Calu3 (cell line): ENCODE measurements at places on chromosomes 4 and X. TPM values are rescaled to one million over a fixed set of nuclear protein-coding genes. Genes with fewer than 3 reads are reported as not detected.

- no peak for DNase-seq
Observed at GRCh38 chrX:19798423-19798822, 89.0 kb downstream of the SH3KBP1 start.

DNA sequence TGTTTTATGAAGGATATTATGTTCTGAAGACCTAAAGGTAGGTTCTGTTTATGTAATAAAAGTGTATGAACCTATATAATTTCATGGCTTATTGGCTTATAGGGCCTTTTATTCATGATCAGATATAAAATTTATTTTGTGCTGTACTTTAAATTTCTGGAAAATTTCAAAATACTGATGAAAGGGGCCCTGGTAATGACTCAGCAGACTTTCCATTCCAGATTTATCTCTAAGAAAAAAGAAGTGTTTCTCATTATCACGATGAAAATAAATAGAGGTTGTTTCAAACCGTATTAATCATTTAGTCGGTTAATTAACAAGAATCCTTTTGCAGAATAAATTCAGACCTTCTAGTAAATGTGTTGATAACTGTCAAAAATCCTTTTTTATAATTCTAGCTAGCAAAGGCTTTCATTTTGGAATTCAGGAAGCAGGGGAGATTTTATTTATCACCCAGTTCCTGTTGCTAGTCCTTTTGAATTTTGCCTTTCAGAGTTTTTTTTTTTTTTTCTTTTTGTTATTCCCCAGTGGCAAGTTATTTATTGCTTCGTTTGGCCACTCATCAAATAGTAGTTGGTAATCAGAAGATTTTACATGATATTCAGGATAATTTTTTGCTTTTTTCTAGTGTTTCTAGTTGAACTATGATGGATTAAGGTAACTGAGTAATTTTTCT lies 5.4 kb upstream of the TAPT1 start:
- DNase-seq: no peak

Gene USP27X
- 3.1 and 4.2 TPM in 2 replicates for total RNA-seq

Gene MCTS1
- 64.7 and 67.7 TPM in 2 replicates for total RNA-seq

DNA sequence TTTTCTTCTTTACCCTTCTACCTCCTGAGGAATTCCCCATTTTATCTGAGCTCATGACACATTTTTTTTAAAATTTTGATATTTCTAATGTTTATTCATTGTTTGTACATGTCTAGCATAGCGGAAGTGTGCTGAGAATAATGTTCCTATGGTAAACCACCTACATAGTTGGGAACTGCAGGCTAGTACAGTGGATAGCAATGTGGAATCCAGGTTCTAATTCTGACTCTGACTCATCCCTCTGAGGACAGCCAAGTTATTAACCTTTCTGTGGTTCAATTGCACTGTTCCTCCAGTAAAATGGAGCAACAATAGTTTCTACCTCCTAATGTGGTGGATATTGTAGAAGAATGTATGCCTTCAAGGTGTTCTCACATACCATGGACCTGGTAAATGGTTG lies 20.6 kb upstream of the APELA start:
- DNase-seq: no peak

DNA sequence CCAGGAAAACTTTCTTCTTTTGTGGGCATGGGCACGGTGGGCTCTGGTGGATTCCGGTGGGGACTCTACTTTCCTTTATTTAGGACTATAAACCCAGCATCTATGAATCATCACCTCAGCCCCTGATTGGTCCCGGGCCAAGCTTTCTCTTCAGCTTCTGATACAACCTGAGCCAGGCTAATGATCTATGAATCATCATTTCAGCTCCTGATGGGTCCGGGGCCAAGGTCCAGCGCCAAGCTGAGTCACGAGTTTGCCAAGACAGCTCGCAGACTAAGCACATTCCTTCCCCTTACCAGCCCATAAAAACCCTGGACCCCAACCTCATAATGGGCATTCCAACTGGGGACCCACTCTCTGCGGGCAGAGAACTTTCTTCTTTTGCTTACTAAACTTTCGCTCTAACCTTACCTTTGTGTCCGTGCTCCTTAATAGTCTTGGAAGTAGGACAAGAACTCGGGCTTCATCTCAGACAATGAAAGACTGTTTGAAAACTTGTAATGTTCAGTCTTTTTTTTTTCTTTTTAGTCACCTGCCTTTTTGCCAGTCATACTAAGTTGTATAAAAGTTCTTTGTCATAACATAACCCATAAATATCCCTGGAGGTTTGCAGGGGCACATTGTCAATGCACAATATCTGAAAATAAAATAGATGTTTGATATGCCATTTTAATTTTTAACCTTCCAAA lies 904.9 kb upstream of the EPHA5 start:
- peak; percentile 78 for DNase-seq

Gene TIMP1
- 143 and 188 TPM in 2 replicates for total RNA-seq

DNA sequence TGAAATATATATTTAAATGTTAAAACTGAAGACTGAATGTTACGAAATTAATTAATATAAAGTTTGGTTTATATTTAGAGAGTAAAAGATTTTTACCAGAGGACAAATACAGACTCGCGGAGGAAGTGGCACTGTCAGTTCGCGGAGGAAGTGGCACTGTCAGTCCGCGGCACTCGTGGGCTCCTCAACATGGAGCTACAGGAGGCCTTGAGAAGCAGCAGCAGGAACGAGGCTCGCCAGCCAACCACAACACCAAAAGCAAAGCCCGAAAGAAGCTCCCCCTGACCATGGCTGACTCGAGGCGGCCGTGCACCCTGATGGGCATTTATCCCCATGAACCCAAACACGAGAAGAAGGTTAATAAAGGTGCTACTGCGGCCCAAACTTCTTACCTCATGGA lies 125.3 kb upstream of the PABPC4L start:
- no peak for DNase-seq

DNA sequence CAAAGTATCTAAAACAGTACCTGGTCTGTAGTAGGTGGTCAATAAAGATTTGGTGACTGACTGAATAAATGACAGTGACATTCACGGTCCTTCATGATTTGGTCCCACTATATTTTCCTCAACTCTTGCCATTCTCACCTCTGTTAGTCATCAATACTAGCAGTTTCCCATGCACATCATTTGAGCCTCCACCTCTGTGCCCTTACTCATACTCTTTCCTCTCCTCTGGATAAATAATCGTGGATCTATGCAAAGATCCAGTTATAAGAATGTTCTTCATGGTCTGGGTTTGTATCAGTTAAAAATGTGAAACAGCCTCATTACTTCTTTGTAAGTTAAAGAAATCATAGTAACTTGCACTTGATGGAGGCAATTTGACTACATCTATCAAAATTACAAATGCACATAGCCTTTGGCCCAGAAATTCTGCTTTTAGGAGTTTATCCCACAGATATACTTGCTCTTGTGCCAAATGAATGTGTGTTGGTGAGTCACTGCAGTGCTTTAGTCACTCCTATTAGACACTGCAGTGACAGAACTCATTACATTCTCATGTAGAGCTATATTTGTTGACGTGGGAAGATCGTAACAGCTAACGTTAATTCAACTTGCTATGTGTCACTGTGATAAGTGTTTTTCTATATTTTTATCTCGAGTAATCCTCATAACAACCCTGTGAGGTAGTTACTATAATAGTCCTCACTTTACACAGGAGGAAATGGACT lies 121.9 kb upstream of the SMIM10 start:
- no peak for DNase-seq
